CD4-positive, alpha-beta T cell treated with Interferon gamma for 1 hour (primary cell): ENCODE measurements at places on chromosomes 7 and 10.

GRCh38 chr10:51926337-51926736 is 226.9 kb upstream of the CSTF2T start:
- DNase-seq, result no peak

- DNase-seq, result no peak
These were observed 50.2 kb upstream of the PDCD4 start for GRCh38 chr10:110821508-110821907.

- DNase-seq, result no peak
These were observed 378.0 kb upstream of the AKR1E2 start for GRCh38 chr10:4448030-4448429.

DNA sequence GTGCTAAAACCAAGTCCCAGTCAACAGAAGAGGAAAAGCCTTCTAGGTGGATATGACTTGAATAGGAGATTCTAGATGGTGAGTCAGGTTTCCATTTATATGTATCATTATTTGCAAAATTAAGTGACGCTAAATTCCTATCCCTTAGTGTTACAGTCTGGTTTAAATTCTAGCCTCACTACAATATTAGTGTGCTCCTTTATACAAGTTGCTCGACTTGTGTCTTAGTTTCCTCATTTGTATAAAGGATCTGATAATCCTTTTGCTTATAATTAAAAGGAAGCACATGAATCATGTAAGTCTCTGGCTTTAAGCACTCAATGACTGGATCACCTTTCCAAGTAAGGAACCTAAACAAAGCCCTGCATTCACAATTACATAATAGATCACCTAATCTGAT is 105.7 kb downstream of the SVOPL start:
- DNase-seq, result no peak

- no peak for DNase-seq
These were observed 2.9 kb upstream of the HKDC1 start for GRCh38 chr10:69217119-69217754.

GRCh38 chr10:118621304-118621942 is 26.0 kb upstream of the PRLHR start:
- DNase-seq, result no peak

GRCh38 chr10:84895541-84895940 is 567.2 kb downstream of the CCSER2 start:
- DNase-seq, result no peak

- DNase-seq, result no peak
These were observed 9.7 kb downstream of the IFIT3 start for GRCh38 chr10:89337484-89337883.

DNA sequence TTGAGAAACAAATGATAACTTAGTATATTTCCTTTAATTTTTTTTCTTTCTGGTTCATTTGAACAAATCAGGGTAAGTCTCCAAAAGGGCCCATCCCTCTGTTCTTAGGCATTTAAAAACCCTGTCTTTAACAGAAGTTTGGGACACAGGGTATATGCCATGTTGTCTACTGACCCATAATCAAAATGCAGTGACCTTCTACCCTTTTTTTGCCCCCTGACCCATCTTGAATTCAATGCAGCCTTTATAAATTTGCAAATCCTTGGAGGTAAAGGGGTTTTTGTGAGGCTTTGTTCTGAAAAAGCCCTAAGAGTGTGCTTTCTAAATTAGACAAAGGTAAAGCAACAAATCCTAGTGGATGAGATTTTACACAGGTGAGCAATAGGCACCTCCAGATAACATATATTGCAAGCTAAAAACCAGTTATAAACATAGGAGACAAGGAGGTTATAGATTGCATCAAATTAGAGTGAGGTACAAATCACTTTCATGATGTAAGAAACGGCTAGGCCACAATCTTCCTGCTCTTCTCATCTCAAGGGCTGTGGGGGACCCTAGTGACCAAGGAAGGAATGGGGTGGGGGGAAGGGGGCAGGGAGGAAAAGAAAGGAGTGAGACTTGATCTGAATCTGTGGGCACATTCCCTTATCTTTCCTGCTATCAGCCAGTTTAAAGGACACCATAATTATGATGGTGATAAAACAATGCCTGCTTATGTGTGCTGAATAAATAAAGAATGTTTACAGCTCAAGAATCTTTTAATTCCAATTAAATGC is 2.7 kb downstream of the SKIDA1 start:
- no peak for DNase-seq

GRCh38 chr10:86960003-86960862 is 1.8 kb downstream of the SNCG start:
- DNase-seq, result peak; percentile 30

DNA sequence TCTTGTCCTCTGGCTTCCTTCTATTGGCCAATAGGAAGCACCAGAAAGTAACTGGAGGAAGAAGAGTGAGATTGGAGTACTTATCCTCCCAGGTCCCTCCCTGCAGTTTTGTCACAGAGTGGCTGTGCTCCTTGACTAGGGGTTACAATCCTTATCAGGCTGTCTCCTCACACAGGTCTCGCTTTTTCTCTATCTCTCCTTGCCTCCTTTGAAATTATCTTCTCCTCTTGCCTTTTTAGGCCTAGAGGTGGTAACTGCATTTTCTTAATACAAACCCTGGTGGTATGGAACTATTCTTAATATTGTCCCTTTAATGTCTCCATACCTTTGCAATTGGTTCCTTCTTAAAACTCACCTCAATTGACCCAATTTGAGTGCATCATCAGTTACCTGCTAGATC is 2.7 kb downstream of the PRSS37 start:
- no peak for DNase-seq

DNA sequence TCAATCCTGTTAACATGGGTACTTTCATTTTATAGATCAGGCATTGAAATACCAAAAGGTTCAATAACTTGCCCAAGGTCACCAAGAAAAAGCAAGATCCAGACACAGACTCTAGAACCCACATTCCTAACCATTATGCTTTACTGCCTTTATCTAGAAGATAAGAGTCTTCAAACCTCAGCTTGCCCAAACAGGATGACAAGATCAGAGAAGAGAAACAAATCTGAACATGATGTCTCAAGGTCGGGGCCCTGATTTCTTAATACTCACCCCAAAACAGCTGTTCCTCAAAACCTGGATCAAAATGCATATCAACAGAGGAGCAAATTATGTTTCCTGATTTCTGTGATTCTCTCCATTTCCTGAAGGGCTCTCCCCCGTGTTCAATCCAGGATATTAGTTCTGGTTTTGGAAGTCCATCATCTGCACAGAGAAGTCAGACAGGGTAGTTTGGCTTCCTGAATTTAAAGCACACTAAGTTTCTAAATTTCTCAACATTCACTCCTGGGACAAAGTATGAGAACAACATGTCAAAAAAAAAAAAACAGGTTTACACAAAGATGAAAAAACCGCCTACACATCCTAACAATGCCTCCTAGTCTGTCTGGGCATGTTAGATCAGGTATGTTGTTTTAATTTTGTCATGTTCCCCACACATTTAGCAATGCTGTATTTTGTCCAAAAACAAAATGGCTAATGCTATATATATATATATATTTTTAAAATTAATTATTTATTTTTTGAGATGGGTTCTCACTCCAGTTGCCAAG is 16.2 kb downstream of the ZNF786 start:
- DNase-seq, result no peak

DNA sequence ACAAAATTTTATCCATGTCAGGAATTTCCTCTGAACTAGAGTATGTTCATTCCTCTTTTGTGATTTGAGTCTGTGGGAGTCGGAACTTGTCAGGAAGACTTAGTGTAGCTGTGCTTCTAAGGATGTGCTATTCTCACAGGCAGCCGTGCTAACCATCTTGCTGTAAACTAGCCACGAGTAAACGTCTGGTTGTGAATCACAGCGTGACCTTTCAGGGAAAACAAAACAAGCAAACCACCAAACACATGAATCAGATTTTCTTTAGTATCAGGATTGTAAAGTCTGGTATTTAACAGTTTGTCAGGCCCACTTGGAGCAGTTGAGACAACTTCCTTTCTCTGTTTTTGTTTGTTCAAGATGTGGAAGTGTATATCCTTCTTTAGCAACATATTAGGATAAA is 32.0 kb downstream of the AUTS2 start:
- DNase-seq, result no peak

- no peak for DNase-seq
These were observed 895.7 kb upstream of the SORCS1 start for GRCh38 chr10:108060246-108060645.

GRCh38 chr10:49739426-49739825 is 22.7 kb downstream of the OGDHL start:
- no peak for DNase-seq

DNA sequence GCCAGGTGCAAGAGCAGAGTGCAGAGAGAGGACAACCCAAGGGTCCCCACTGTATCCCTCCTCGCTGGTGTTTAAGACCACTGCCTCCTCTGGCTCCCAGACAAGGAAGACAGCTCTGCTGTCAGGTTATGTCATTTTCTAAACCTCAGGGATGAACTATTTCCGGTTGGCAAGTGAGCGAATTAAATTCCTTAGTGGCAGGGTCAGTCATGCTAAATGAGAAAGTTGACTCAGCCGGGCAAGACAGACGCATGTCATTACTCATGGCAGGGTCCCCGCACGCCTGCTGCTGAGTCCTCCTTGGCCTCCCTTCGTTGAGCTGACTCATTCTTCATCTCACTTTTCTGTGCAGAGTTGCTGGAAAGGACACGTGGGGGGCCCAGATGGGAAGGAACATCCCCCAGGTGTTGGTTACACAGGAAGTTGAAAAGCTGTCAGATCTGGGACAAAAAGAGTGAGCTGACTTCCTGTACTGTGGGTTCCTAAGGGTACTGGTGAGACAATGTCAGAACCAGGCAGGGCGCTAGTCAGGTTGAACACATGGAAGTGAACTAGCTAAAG is 47.1 kb upstream of the UCN3 start:
- peak; percentile 46 for DNase-seq

- DNase-seq, result no peak
These were observed 41.4 kb downstream of the MYO1G start for GRCh38 chr7:44937426-44937825.
